ENCODE measurements at places on chromosomes 2 and 18. TPM values are rescaled to one million over a fixed set of nuclear protein-coding genes. Genes with fewer than 3 reads are reported as not detected.

VRK2 gene
- polyA plus RNA-seq, result 11.2 TPM

PSMA8 gene
- not detected for polyA plus RNA-seq

- DNase-seq, result no peak
These were observed 219.8 kb downstream of the CDCA7 start for GRCh38 chr2:173574324-173575112.

- DNase-seq, result no peak
These were observed 2.5 kb downstream of the SESTD1 start for GRCh38 chr2:179262077-179262660.

DNA sequence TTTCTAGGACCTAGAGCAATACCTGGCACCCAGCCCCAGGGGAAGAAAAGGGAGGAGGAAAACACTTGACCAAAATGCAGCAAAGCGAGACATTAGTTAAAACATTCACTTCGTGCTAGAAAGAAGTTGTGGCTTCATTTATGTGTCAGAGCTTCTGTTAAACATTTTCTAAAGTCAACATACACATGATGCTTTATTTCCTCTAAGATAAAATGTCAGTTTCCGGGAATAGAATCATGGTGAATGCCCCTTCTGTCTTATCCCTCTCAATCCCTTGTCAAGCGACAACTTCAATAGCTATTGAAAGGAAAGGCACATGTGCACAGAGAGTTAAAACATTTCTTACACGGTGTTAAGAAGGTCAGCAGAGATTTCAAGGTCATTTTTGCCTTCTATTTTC is 404.6 kb upstream of the CWC22 start:
- DNase-seq, result no peak

GRCh38 chr2:127117603-127118002 is 10.6 kb upstream of the BIN1 start:
- DNase-seq, result no peak

SPEG gene
- 81.6 TPM for polyA plus RNA-seq

DNA sequence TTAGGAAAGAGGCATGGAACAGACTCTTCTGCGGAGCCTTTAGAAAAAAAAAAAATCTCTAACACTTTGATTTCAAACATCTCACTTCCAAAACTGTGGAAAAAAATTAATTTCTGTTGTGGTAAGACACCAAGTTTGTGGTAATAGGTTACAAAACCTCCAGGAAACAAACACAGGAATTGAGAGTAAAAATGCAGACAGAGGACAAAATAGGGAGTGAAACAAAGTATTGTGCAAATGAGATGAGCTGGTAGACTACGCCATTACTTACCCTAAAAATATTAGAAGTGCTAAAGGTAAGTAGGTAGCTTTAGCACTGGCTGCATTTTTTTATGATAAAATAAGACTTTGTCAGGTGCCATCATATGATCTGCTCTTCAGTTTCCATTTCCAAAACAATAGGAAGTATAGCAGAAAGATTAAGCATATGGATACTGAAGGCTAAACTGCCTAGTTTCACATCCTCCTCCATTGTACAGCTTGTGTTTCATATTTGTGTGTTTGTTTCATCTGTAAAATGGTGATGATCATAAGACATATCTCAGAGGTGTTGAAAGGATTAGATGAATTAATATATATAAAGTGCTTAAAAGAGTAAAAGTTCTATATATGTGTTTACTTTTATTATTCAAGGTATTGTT is 309.2 kb downstream of the NR4A2 start:
- no peak for DNase-seq

Measured in aorta (tissue), 5 donors.